ENCODE measurements at places on chromosomes 16 and 17.
A peak's percentile ranks its signal among the peaks of the same experiment; 100 is the strongest.

- H3K36me3 ChIP-seq: no peaks in the 10 kb centered on the region
- peaks cover 27% of the 10 kb centered on the region for H3K4me1 ChIP-seq
- H3K27me3 ChIP-seq: no peaks in the 10 kb centered on the region
- peak; percentile 40 for DNase-seq
- H3K4me3 ChIP-seq: peak within 1 kb of the TSS; percentile 29
Measured at GRCh38 chr17:78979780-78980623, at the start of gene LGALS3BP. Gene LGALS3BP, minus strand, starts transcription at chr17:78979923. Its CDS starts 2,732 bp downstream, at chr17:78977191.

DNA sequence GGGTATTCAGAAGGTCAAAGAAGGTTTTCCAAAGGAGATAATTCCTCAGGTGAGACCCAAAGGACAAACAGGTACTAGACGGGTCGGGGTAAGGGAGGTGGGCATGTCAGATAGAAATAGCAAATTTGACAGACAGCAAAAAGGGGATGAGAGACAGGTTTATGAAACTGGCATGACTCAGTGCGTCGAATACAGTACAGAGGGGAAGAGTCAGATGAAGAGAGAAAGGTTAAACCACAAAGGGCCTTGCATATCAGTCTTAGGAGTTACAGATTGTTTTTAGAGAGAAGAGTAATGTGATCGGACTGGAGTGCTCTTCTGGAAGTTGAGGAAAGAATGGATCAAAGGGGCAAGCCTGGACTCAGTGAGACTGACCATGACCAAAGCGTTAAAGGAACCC lies 88.4 kb downstream of the ZZEF1 start:
- H3K27me3 ChIP-seq: no peaks in the 10 kb centered on the region
- H3K36me3 ChIP-seq: peaks cover 83% of the 10 kb centered on the region
- no peaks in the 10 kb centered on the region for H3K4me1 ChIP-seq
- no peak overlapping the region for H3K4me3 ChIP-seq
- no peak for DNase-seq

GRCh38 chr17:3771140-3771539 lies 29.8 kb downstream of the ITGAE start:
- H3K4me1 ChIP-seq: peaks cover 28% of the 10 kb centered on the region
- H3K27me3 ChIP-seq: no peaks in the 10 kb centered on the region
- H3K36me3 ChIP-seq: no peaks in the 10 kb centered on the region
- H3K4me3 ChIP-seq: no peak overlapping the region
- no peak overlapping the region for H3K27ac ChIP-seq

DNA sequence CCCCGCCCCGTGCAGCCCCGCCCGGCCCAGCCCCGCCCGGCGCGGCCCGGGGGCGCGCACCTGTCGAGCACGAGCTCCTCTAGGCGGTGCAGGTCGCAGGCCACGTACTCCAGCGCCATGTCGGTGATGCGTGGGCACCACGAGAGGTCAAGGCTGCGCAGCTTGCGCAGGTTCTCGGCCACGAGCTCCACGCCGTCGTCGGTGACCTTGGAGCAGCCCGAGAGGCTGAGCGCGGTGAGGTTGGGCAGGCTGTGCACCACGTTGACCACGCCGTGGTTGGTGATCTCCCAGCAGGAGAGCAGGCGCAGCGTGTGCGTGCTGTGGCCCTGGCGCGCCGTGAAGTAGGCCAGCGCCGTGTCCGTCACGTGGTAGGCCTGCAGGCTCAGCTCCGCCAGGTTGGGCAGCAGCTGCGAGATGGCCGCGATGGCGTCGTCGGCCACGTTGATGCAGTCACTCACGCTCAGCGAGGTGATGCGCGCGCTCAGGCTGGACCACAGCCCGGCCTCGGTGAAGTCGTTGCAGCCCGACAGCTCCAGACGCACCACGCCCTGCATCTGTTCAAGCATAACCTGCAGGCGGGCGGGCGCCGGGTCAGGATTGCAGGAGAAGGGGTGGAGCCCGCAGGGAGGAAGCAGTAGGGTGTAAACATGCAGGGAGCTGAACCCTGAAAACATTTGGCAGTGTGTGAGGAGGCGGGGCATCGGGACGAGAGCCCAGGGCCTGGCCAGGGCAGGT lies 5.3 kb upstream of the WDR24 start:
- no peaks in the 10 kb centered on the region for H3K36me3 ChIP-seq
- H3K27me3 ChIP-seq: no peaks in the 10 kb centered on the region
- peaks cover 42% of the 10 kb centered on the region for H3K4me1 ChIP-seq
- H3K27ac ChIP-seq: no peak overlapping the region
- H3K4me3 ChIP-seq: peak overlapping the region; percentile 58
- DNase-seq: peak; percentile 81

GRCh38 chr16:25783226-25783625 lies 91.5 kb downstream of the HS3ST4 start:
- no peaks in the 10 kb centered on the region for H3K36me3 ChIP-seq
- no peak for DNase-seq
- no peak overlapping the region for H3K4me3 ChIP-seq
- no peak overlapping the region for H3K27ac ChIP-seq
- H3K27me3 ChIP-seq: no peaks in the 10 kb centered on the region
- no peaks in the 10 kb centered on the region for H3K4me1 ChIP-seq

DNA sequence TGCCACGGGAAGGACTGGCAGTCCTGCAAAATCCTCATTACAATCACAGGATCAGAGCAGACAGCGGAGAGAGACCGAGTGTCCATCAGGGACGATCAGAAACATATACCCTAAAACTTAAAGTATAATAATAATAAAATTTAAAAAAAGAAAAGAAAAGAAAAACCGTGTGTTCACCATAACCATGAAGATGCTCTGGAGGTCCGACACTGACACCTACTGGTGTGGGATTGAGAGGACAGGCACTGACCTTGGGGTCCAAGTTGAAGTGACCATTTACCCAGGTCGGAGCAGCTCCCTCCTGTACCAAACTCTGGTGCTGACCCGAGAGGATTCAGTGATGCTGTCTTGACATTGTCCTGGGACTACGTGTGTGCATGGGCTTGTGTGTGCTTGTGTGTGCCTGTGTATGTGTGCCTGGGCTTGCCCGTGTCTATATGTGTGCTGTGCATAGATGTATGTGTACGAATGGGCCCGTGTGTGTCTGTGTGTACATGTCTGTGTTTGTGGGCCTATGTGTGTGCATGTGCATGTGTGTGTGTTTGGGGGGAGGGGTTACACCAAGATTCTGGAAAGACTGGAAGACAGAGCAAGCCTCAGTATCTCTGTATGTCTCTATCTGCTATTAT lies 10.0 kb upstream of the CD300LD start:
- H3K36me3 ChIP-seq: no peaks in the 10 kb centered on the region
- no peak overlapping the region for H3K27ac ChIP-seq
- peak; percentile 20 for DNase-seq
- H3K4me1 ChIP-seq: no peaks in the 10 kb centered on the region
- H3K27me3 ChIP-seq: no peaks in the 10 kb centered on the region

GRCh38 chr17:4845118-4845517 lies 12.0 kb downstream of the MINK1 start:
- no peak overlapping the region for H3K4me3 ChIP-seq
- DNase-seq: no peak
- H3K36me3 ChIP-seq: peaks cover 9% of the 10 kb centered on the region

DNA sequence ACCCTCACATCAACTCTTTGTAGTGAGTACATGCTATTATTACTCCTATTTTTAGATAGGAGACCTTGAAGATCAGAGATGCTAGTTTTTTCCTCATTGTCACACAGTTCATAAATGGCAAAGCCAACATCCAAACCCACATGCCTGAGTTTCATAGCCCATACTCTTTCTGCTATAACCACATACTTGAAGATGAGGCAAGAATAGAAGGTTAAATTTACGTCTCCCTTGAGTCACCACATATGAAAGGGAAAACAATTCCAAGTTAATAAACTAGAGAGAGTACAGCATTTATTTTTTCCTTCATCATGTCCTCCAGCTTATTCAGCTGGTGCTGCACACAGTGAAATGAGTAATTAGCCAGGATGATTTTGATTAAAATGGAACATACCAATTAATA lies 23.7 kb downstream of the NUDT7 start:
- no peak for DNase-seq
- no peak overlapping the region for H3K4me3 ChIP-seq
- no peaks in the 10 kb centered on the region for H3K27me3 ChIP-seq
- no peaks in the 10 kb centered on the region for H3K4me1 ChIP-seq

GRCh38 chr17:30380643-30381339 lies 2.1 kb downstream of the CPD start:
- H3K4me3 ChIP-seq: peak overlapping the region; percentile 56
- no peaks in the 10 kb centered on the region for H3K27me3 ChIP-seq
- no peak overlapping the region for H3K27ac ChIP-seq

- peaks cover 28% of the 10 kb centered on the region for H3K27me3 ChIP-seq
- no peaks in the 10 kb centered on the region for H3K36me3 ChIP-seq
- DNase-seq: no peak
- H3K27ac ChIP-seq: no peak overlapping the region
Measured at GRCh38 chr17:7713782-7714181, 3.8 kb upstream of the DNAH2 start.

- H3K4me3 ChIP-seq: no peak overlapping the region
- H3K4me1 ChIP-seq: no peaks in the 10 kb centered on the region
- no peaks in the 10 kb centered on the region for H3K36me3 ChIP-seq
- DNase-seq: no peak
- H3K27ac ChIP-seq: no peak overlapping the region
Measured at GRCh38 chr16:87132361-87133014, 184.7 kb downstream of the C16orf95 start.

- H3K27ac ChIP-seq: no peak overlapping the region
- H3K4me1 ChIP-seq: no peaks in the 10 kb centered on the region
- H3K36me3 ChIP-seq: no peaks in the 10 kb centered on the region
- H3K27me3 ChIP-seq: no peaks in the 10 kb centered on the region
- no peak overlapping the region for H3K4me3 ChIP-seq
Measured at GRCh38 chr17:34307110-34307509, 12.1 kb upstream of the CCL8 start.

DNA sequence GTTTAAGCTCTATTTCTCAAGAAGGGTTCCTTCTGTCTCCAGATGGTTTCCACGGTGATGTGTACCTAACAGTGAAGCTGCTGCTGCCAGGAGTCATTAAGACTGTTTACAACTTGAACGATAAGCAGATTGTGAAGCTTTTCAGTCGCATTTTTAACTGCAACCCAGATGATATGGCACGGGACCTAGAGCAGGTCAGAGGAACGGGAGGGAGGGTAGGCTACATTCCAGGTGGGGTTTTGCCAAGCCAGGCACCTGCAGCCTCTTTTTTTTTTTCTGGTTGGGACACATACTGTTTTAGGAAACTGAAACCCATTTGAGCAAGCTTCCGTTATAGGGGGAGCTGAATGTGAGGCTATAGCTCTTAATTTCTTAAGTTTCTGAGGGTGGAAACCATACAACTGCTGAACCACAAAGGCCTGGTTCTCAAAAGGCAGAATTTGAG lies 10.6 kb downstream of the LIG3 start:
- no peaks in the 10 kb centered on the region for H3K4me1 ChIP-seq
- no peaks in the 10 kb centered on the region for H3K27me3 ChIP-seq
- no peak overlapping the region for H3K4me3 ChIP-seq
- H3K36me3 ChIP-seq: peaks cover 44% of the 10 kb centered on the region
- DNase-seq: no peak
- H3K27ac ChIP-seq: no peak overlapping the region

DNA sequence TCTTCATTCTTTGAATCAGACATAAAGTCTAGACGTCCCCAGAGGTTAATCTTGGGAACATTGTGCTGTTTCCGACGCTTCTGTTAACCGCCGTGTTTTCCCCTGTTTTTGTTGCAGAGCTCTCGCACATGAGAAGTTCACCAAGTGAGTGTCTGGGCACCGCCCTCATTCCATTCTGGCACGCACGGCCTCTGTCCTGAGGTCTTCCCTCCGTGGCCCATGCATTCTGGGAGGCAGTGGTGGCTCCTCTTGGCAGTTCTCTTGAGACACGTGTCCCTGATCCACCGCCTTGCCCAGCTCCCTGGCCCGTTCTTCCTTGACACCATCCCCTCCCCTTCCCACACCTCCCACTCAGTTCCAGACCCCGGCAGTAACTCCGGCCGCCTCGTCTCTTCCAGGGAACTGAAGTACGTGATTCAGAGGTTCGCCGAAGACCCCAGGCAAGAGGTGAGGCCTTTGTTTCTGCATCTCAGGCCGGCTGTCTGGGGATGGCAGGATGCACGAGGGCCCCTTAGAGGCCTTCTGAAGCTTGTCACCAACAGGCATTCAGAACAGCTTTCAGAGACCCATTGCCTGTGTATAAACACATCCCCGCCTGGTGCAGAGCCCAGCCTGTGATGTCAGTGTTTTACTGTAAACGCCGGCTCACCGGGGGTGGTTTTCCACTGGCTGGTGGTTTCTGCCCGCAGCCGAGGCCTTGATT lies 85.9 kb upstream of the PLCG2 start:
- no peak overlapping the region for H3K27ac ChIP-seq
- H3K27me3 ChIP-seq: no peaks in the 10 kb centered on the region
- H3K4me3 ChIP-seq: no peak overlapping the region

DNA sequence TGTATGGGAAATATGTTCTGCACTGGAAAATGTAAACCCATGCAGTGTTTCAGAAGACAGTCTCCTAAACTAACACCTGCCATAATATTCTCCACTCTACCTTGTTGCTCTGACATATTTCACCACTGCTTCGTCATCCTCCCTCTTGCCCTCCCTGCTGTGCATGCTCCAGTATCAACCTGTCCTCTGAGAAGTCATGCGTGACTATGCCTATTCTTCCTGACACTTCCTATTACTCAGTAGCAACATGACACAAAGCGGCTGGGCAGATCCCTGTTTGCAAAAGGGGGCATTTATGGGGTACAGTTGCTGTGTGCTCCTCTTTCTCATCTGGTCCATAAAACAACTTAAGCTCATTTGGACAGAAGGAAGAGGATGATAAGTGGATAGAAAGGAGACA lies 805.6 kb upstream of the EEF2KMT start:
- H3K27ac ChIP-seq: no peak overlapping the region
- no peak for DNase-seq
- H3K4me3 ChIP-seq: no peak overlapping the region
- no peaks in the 10 kb centered on the region for H3K36me3 ChIP-seq

DNA sequence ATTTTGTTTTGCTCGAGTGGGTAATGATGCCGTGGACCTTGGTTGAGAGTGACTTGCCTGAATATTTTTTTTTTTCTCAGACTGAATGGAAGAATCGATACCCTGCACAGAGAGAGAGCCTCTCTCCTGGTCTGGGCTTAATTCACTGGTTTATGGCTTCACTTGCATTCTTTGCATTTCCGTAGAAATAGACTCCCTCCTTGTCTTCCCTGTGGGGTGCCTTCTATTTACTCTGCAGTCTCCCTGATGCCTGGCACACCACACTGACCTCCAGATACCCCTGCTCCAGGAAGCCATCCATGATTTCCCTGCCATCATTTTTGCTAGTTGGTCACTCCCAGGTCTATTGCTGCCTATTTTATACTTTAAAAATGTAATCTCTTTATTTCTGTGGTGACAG lies 238.0 kb downstream of the SNX29 start:
- peaks cover 6% of the 10 kb centered on the region for H3K36me3 ChIP-seq
- no peaks in the 10 kb centered on the region for H3K4me1 ChIP-seq
- H3K4me3 ChIP-seq: no peak overlapping the region
- DNase-seq: no peak
- no peaks in the 10 kb centered on the region for H3K27me3 ChIP-seq
